ENCODE measurements at places on chromosomes 3 and 15. TPM values are rescaled to one million over a fixed set of nuclear protein-coding genes. Genes with fewer than 3 reads are reported as not detected.

NGLY1 gene
- 25.6 TPM for total RNA-seq

GRCh38 chr15:38145651-38146111 lies 107.0 kb upstream of the SPRED1 start:
- DNase-seq: no peak

DNA sequence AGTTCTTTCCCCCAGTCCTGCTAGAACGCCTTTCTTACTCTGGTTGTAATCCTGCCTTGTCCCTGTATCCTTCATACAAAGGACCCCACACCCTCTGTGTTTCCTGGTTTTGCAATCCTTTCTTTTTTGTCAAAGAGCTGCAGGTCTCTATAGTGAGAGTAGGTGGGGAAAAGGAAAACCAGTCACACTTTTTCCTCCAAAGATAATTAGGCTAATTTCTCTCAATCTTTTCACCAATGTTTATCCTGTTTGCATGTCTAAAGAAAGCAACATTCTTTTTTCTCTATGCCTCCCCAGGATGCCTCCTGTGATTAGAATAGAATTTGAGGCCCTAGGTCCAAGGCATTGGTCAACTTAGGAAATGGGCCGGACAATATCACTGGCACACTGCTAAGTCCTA lies 25.4 kb downstream of the SEMA6D start:
- no peak for DNase-seq

GRCh38 chr15:38294126-38294525 lies 41.5 kb downstream of the SPRED1 start:
- no peak for DNase-seq

DNA sequence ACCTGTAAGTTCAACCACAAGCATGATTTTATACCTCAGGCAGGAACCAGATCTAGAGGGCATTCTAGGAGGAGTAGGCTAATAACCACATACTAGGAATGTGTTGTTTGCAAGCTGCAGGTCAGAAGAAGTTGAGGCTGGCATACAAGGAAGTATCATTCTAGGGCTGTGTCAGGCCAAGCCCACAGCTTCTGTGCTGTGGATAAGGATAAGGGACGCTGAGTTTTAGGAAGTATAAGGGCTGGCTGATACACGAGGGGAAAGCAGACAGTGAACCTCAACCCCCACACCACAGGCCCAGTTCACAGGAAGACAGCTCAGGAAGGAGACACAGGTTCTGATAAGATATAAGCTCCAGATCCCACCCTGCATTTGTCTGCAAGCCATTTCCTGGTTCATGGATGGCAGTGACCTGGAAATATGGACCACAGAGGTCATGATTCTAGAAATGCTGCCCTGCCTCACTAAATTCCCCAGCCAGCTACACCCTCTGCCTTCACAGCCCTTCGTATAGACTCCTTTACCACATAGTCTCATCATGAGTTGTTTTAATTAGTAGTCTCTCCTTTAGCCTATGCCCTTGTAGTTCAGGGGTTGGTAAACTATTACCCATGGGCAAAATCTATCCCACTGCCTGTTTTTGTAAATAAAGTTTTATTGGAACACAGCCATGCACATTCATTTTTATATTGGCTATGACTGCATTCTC lies 260.7 kb downstream of the OPA1 start:
- no peak for DNase-seq

DNA sequence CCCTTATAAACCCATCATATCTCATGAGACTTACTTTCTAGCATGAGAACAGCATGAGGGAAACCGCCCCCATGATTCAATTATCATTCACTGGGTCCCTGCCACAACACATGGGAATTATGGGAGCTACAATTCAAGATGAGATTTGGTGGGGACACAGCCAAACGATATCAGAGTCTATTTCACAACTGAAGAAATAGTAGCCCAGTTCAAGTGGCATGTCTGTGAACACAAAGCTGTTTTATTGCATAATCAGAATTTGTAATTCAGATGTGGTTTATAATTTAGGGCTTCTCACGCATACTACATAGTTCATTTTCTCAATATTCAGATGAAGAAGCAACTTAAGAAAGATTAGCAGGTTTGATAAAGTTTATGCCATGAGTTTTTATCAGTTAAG lies 1188.0 kb upstream of the ALCAM start:
- DNase-seq: no peak

DNA sequence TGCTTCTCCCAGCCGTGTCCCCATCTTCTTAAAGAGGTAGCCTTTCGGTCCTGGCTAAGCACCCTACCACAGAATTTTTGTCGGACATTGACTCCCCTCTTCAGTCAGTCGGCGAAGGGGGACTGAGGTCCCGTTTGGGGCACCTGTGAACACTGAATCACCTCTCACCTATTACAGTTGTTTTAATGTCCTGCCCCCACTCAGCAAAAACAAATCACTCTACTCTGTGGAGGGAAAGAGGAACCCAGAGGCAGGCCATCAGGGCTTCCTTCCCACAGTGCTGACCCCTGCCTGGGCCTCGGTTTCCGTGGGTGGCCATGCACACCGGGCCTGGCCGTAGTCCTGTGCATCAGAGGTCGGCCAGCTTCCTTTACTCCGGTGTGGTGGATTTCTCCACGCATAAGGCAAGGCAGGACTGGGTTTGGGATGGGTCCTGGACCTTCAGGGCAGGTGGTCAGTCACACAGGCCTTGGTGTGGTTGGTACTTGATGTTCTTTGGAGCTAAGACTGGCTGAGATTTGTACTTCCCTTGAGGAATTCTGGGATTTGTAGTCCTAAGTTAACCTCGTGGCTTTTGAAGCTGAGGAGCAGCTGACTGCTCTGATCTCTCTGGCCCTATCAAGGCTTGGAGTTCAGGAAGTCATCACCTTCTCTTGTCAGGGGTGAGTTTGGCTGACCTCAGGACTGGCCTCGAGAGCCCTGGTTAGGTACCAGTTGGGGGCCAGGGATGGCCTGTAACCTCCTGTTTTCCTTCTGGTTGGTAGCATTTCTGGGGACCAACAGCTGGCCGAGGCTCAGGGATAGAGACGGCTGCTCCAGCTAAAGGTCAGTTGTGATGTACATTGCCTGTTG lies 627 bp upstream of the FAM131A start:
- no peak for DNase-seq

ZNF620 gene
- total RNA-seq: 4.0 TPM

HDAC11 gene
- total RNA-seq: 8.0 TPM

CCDC39 gene
- not detected for total RNA-seq

CPLX3 gene
- total RNA-seq: not detected

GRCh38 chr3:161560008-161560637 lies 63.5 kb downstream of the OTOL1 start:
- DNase-seq: peak; percentile 23

DNA sequence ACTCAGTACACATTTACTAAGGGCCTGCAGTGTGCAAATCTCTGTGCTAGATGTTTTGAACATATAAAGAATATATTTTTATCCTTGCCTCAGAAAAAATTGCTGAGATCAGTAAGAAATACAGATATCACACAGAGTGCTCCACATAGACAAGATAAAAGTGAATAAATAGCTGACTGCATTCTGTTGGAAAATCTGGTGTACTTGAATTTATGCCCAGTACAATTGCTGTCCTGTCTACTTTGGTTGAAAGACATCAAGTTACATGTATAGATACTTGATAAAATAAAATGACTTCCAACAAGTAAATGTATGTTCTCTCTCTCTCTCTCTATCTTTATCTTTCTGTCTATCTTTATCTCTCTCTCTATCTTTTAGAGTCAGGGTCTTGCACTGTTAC lies 381.2 kb upstream of the CBLB start:
- DNase-seq: no peak

- DNase-seq: no peak
These were observed 105.3 kb upstream of the PEX5L start for GRCh38 chr3:180142041-180142440.

DNA sequence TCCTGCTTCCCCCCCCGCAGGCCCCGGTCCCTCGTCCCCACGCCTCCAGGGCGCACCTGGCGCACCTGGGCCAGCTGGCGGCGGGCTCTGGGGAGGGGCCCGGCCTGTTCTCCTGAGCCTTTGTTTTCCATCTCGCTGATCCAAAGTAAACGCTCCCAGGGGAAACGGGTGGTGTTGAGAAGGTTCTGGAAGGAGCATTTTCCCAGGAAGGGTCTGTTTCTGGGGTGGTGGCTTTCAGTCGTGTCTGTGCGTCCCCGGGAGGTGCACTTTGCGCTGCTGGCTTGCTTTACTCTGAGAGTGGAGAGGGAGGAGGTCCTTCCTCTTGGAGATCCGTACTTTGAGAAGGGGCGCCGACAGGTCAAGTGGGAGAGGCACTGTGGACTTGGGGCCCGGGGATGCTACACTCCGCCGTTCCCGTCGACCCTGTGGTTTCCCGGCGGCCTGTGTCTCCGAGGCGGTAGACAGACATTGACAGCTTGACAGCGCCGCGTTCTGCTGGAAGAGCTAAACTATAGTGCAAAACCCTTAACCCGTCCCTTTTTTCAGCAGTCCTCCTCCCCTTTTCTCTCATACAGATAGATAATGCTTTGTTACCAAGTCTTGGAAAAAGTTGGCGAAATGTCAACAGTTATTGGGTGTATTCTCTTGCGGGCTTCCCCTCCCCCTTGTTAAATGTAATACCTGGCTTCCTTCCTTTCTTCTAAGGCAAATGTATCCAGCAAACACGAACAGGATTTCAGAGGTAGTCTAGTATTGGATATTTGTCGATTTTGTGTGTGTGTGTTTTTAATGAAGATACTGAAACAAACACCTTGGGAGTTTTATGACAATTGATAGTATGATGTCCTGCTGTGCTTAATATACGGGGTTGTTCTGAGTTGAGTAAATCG lies 6.5 kb downstream of the TPM1 start:
- no peak for DNase-seq

- DNase-seq: no peak
These were observed 770.4 kb upstream of the SEMA6D start for GRCh38 chr15:46946953-46947352.

DNA sequence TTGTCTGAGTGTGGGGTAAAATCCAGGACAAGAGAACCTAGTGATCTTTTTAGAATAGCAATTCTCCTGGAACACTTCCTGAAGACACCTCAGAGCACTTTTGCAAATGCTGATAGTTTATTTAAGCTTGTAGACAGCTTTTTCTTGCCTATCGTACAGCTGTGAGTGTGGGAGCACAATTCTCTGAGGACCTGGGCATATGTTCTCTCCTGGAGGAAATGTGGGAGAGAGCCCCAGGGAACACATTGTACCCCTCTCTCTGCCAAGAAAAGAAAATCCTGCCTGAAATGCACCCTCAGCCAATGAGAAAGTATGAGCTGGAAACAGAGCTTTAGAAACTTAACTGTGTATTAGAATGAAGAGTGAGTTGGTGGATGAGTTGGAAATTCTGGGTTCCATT lies 308.3 kb upstream of the SEMA6D start:
- no peak for DNase-seq

GRCh38 chr3:13792512-13793371 lies 87.1 kb downstream of the WNT7A start:
- DNase-seq: no peak

CCR8 gene
- total RNA-seq: not detected

NAA80 gene
- 14.0 TPM for total RNA-seq

TERC gene
- total RNA-seq: 69.2 TPM

DNA sequence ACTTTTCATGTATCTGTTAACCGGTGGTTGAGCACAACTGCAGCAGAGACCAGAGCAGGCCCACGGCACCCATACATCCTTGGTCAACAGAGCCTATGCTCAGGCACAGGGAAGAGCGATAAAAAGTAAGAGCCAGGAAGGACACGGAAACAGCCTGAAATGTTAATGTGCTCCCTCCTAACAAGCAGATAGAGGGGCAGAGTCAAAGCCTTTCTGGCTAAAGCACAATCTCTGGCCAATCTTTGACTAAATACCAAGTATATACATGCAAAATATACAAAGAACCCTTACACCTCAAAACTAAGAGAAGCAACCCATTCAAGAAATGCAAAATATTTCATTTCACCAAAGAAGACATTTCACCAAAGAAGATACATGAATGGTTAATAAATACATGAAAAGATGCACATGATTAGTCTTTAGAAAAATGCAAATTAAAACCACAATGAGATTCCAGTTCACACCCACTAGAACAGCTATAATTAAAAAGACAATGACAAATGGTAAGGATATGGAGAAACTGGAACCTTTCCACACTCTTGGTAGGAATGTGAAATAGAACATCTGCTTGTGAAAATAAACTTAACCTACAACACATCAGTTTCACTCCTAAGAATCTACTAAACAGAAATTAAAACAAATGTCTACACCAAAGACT lies 88.0 kb downstream of the OSBPL10 start:
- no peak for DNase-seq

DNA sequence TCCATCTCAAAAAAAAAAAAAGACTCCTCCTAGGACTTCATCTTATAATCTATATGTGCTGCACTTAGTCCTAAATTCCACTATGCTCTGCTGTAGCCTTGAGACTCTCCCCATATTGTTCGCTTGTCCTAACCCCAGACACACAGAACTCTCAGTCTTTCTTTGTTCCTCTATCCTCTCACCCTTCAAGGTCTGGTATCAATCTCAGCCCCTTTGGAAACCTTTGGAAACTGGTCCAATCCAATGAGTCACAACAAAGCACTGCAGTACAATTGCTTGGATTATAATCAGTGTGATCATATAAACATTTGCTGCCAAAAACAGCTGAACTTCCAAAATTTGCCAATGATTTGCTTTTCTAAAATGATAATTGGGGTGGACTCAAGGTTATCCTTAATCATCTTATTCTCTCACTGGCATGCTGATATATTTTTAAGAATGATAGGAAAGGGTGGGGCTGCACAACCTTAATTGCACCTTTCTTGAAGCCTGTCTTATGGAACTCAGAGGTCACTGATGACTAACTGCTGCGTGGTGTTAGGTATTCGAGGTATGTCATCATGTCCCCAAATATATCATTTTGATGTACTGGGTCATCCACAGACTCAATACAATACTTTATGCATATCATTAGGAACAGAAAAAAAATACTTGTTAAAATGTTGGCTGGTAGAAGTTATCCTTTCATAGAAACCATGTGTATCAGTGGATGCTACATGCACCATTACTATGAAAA lies 756.7 kb downstream of the NR2F2 start:
- no peak for DNase-seq

DNA sequence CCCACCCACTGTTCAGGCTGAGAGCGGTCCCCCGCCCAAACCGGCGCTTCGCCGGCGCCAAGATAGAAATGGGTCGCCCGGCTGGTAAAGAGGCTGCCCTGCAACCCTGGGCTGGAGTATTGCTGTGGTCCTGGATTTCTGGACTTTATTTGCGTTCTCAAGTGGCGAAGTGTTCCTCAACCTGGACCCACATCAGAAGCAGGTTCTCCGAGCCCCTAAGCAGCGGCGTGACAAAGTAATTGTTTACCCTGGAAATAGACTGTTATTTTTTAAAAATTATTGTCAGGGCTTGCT lies 481 bp upstream of the DYNC1LI1 start:
- no peak for DNase-seq

Measured in glomerular endothelial cell (primary cell).